Nephron progenitor cell (in vitro differentiated cells): ENCODE measurements at places on chromosomes 7 and 10.

- no peak for DNase-seq
These were observed 8.6 kb downstream of the ZSCAN25 start for GRCh38 chr7:99625321-99625720.

GRCh38 chr10:49383853-49384252 lies 12.0 kb downstream of the DRGX start:
- no peak for DNase-seq

DNA sequence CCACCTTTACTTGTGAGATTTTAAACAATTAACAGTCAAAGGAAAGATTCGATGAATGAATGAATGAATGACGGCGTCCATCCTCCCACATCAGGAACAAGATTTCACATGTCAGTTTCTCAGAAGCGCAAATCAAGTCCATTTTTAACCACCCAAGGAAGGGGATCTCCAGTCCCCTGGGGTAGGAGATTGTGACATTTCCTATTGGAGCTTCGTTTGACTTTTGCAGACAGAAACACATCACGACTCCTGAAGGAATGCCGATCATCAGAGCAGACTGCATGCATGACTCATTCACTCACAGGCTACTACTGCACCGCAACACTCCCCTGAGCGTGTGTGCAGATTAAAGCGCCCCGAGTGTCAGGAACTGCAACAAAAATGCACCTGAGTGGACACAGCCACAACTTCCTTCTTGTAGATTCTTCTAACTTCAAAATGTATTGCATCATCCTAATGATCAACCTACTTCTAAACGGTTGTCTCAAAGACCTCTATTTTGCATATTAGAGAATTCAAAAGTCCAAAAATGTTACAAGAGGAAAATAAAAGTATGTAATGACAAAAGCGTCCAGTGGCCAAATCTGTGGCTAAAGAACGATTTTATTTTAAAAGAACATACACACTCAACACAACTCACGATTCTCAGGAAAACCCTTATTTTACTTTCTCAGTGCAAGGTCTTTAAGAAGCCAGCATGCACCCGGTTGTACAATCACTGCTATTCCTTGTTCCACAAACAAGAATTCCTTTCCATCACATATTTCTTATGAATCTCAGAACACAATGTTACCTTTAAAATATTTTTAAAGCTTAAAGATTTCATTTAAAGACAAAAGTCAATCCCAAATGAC lies 172.6 kb downstream of the FAM107B start:
- DNase-seq = no peak

GRCh38 chr10:66917104-66917503 lies 8.7 kb upstream of the LRRTM3 start:
- DNase-seq = no peak

DNA sequence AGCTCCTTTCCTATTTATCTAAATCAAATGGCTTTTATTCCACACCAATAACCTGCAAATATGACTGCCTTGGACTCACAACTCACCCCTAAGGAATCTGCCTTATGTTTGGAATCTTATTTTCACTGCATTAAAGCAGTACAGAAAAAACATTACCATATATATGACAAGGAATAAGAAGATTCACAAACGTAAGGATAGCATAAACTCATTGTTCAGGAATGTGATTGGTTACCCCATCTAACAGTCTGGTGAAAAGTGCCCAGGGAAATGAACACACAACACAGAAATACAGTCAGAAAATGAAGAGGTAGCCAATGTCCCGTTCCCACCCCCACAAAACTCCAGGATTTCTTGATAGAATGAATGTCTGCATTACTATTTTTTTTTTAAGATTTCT lies 2.0 kb downstream of the PPP3CB start:
- no peak for DNase-seq

DNA sequence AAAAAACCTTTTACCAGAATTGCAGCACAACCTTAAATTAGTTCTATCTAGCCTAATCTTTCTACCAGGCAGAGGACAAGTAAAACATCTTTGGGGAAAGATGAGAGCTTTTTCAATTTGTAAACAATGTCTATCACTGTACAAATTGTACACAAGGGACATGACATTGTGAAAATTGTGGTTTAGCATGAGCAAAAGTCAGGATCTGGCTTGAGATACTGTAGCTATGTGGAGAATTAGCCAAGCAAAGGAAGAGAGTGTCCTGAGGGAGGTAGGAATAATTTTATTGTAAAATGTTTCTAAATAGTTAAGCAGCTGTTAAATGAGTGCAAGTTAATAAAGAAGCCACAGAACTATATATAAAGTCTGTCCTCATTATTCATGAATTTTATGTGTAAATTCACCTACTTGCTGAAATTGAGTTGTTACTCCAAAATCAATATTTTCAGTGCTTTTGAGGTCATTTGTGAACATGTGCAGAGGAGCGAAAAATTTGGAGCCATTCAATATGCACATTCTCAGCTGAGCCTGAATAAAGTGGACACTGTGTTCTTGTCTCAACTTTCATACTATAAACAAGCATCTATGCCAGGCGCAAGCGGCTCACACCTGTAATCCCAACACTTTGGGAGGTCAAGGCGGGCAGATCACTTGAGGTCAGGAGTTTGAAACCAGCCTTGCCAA lies 42.8 kb upstream of the POM121L12 start:
- DNase-seq = no peak

GRCh38 chr10:21528236-21529031 lies 3.0 kb upstream of the SKIDA1 start:
- no peak for DNase-seq

- DNase-seq = no peak
These were observed 52.8 kb downstream of the HHEX start for GRCh38 chr10:92742331-92743228.

- DNase-seq = no peak
These were observed 373.3 kb upstream of the PRKCQ start for GRCh38 chr10:6953271-6953801.

GRCh38 chr7:157072361-157072760 lies 61.9 kb upstream of the MNX1 start:
- DNase-seq = no peak

DNA sequence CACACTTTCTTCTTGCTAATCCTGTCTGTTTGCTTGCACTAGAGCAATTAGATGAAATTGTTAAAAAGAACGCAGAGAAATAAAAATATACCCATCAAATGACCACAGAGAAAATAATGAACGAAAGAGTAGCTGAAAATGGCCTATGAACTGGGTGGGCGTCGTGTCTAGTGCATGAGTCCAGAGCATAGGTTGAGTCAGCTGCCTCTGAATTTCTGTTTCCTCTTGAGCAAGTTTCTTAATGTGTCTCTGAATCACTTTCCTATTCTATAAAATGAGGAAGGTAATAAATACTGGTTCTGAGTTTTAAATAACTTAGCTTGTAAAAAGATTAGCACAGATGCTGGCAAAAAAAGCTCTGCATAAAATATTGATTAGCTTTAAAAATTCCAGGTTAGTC lies 75.0 kb downstream of the POM121L12 start:
- DNase-seq = no peak

- no peak for DNase-seq
These were observed 124.4 kb upstream of the ZNF804B start for GRCh38 chr7:88635149-88635548.

DNA sequence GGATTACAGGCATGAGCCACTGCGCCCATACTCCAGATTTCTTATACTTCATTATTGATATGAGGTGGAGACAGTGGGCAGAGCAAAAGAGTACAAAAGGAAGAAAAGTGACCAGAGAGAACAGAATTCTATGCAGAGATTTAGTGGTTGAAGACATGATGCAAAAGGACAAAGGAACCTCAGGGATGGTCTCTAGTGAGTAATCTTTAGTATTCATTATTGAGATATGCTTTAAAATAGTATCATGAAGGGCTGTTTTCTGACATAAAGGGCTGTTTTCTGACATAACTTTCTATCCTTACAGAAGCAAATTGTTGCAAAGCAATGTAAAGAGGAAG lies 81.2 kb upstream of the OIT3 start:
- DNase-seq = no peak

GRCh38 chr10:44435196-44435595 lies 50.3 kb upstream of the CXCL12 start:
- DNase-seq = no peak

- no peak for DNase-seq
These were observed 28.1 kb upstream of the KIF5B start for GRCh38 chr10:32084185-32084851.

GRCh38 chr7:127793582-127793981 lies 141.6 kb downstream of the SND1 start:
- DNase-seq = no peak

DNA sequence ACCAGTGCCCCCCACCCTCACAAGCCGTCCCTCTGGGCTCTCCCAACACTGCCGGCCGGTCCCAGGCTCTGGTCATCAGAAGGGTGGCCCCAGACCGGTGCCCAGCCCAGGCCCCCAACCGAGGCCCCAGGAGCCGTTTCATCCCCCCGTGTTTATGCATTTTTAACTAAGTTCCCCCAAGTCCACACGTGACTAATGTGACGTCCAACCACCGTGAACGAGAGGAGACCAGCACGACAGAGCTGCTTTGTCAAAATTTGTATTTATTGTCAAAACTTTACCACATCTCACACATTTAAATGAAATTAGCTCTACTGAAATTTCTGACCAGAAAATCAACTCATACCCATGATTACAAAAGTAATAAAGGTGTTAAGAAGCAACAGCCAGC lies 8.6 kb downstream of the VENTX start:
- DNase-seq = no peak

- no peak for DNase-seq
These were observed 15.0 kb upstream of the COL28A1 start for GRCh38 chr7:7550663-7551062.

DNA sequence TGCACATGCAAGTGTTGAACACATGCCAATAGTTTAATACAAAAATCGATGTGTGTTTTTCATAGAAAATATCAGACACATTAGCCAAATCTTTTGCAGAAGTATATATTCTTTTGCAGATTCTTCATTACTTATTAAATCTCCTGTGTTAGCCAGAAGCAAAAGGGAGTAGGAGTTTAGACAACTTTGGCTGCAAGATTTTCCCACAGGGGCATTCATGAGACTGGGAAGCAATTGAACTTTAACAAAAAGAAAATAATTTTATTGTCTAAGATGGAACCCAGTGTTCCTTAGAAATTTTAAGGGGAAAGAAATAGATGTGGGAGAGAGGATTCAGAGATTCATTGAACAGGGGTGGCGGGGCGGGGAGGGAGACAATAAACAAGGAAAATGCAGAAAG lies 1336.0 kb downstream of the GATA3 start:
- no peak for DNase-seq

DNA sequence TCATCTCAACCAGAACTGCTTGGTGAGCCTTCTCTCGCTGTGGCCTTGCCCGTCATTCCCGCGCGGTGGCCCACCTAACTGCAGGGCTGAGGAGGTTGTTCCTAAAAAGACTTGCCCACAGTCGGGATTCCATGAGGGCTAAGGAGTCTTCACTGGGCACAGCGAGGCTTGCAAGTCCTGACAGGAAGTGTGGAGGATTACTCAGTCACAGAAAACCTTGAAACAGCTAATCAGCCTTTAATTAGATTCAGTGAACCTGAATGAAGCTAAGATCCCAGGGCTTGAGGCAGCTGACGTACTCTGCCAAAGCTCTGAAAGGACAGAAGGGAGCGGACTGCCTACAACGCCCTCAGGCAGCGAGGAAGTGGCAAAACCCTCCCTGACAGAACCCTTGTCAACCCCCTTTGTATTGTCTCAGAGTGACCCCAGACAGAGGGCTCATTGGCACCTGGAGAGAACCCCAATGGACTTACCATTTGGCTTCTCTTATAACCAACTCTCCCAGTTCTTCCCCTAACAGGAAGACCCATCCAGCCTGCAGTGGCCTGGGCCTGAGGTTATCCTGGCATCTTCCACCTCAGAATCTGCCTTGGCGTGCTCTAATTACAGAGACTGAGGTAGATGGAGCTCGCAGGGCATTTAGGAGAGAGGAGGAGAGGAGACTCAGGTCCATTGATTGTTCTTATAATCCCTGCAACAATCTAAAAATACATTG lies 2.5 kb upstream of the LAMB4 start:
- no peak for DNase-seq

DNA sequence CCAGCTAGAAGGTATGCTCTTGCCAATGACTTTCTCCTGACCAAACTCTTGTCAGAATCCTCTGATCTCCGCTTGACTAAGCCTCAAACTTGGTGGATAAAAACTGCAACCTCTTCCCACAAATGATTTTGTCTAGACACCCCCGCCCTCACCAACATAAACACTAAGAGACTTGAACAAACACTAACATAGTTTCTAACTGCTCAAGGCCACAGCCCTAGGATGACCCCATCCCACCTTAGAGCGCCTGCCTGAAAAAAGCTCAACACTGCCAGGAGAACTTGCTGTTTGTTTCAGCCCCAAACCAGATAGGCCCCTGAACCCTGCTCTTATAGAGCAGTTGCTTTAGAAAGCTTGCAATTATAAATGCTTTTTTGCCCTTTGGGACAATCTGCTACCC lies 71.8 kb downstream of the LRRN3 start:
- no peak for DNase-seq

- no peak for DNase-seq
These were observed 27.1 kb downstream of the PRF1 start for GRCh38 chr10:70575486-70575873.

GRCh38 chr7:51326656-51327286 lies 10.2 kb upstream of the COBL start:
- no peak for DNase-seq

DNA sequence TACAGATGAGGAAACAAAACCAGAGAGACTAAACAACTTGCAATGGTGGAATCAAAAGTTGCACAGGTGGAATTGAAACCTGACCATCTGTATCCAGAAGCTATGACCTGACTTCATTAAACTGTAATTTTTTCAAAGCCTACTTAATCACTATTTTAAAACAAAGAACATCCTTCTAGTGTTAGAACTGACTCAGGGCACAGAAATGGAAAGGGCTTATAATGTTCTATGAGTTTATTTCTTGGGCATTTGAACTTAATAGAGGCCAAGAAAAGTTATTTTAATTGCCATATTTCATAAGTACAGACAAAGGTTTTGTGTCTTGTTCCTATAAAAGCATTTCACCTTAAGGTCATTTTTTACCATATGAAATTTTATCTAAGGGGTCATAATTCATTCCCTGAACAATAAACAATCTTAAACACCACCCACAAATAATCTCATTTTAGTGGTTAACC lies 8.8 kb downstream of the ITGB1 start:
- no peak for DNase-seq

GRCh38 chr10:45063591-45064231 lies 63.0 kb downstream of the ZNF22 start:
- DNase-seq = no peak

GRCh38 chr7:47227762-47228177 lies 354.1 kb downstream of the TNS3 start:
- DNase-seq = no peak

DNA sequence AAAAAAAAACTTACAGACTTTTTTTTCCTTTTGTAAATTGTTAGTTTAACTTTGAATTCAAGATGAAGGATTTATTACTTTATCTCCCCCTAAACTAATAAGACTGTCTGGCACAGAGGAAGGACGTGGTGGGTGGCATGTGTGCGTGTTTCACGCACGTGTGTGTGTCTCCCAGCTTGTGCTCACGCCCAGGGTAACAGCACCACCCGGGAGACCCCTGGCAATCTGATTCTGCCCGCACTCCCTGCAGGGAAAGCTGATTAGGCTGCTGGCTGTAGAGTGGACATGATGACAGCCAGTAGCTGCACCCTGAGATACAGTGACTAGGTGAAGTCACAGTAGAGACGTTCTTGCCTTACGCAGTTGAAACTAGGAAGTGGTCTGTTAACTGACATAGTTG lies 25.3 kb downstream of the WIPI2 start:
- no peak for DNase-seq

- DNase-seq = no peak
These were observed 365.1 kb upstream of the MTPN start for GRCh38 chr7:136342251-136342650.
